ENCODE measurements at places on chromosomes 7 and 10.

DNA sequence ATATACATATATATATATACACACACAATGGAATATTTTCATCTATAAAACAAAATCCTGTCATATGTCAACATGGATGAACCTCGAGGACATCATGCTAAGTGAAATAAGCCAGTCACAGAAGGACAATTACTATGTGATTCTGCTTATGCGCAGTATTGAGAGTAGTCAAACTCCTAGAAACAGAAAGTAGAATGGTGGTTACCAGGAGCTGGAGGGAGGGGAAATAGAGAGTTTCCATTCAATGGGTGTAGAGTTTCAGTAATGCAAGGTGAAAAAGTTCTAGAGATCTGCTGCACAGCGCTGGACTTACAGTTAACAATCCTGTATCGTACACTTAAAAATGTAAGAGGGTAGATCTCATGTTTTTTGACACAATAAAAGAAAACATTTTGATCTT is 181.9 kb downstream of the CDCA7L start:
- no peak for DNase-seq

GRCh38 chr7:2785071-2785500 is 59.0 kb downstream of the GNA12 start:
- DNase-seq = peak; percentile 42

- peak; percentile 28 for DNase-seq
These were observed 7.7 kb downstream of the SLC37A3 start for GRCh38 chr7:140390466-140391190.

- DNase-seq = peak; percentile 65
These were observed 35.9 kb upstream of the AP5Z1 start for GRCh38 chr7:4739528-4739992.

- DNase-seq = no peak
These were observed 18.3 kb downstream of the WDR91 start for GRCh38 chr7:135192914-135193536.

DNA sequence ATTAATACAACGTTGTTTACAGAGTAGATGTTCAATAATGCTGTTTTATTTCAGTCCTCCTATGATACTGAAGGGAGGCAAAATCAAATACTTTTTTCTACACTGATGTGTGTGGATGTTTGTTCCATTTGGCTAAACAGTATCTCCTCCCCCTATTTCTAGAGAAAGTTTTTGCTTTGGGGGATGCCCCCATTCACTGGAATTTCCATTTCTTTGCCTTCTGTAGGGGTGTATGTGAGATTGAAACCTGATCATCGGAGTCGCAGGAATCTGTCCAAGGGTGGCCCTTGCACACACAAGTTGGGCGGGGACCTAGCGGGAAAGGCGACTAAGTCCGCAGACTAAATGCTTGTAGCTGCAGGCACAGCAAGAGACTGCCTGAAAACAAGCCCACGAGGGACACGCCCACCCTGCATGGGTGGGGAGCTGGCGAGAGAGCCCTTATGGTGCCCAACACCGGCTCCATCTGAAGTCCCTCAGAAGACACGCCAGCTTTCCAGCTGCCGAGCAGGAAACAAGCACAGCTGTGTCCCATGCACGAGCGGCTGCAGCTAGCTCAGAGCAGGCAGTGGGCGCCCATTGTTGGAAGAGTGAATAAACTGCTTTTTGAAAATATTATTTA is 58.0 kb downstream of the ESYT2 start:
- no peak for DNase-seq

- DNase-seq = no peak
These were observed 233.3 kb downstream of the LRRN3 start for GRCh38 chr7:111324228-111324627.

DNA sequence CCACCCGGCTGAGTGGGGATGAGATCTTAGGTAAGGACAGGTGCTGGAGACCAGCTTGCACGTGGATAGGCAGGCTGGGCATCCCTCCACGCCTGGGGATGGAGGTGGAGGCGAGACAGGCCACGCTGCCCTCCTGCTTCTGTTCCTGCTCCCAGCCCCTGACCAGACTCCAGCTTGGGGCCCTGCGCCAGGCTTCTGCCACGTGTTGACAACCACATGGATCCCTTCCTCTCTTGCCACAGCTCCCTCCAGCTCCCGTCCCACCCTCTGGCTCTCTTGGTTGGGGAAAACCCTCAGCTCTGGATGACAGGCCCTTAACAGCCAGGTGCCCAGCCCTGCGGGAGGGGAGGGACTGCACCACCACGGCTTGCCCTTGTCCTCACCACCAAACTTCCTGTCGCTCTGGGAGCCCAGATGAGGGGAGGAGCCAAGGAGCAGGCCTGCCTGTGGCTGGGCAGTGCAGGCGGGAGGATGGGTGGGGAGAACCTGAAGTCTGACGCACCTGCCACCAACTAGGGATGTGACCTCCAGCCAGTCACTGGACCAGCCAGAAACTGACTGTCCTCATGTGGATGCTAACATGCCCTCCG is 36.0 kb downstream of the KCNH2 start:
- DNase-seq = peak; percentile 39

DNA sequence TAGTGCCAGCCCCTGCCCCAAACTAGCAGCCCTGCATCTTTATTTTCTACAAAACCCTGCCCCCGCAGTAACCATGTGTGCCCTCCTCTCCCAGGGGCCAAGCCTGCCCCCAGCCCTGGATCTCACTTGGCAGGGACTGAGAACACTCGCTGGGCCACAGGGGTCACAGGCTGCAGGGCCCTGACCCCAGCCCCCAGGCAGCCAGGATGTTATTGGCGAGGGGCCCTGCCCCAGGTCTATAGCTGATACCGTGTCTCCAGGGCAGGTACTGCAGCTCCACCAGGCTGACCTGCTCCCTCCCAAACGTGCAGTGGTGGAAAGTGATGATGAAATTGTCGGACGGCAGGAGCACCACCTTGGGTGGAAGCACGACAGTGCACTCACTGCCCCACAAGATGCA is 35.9 kb upstream of the TUBB8 start:
- no peak for DNase-seq

- DNase-seq = no peak
These were observed 87.3 kb downstream of the CCSER2 start for GRCh38 chr10:84415539-84416244.

GRCh38 chr7:54774785-54775740 is 16.1 kb upstream of the SEC61G start:
- no peak for DNase-seq

DNA sequence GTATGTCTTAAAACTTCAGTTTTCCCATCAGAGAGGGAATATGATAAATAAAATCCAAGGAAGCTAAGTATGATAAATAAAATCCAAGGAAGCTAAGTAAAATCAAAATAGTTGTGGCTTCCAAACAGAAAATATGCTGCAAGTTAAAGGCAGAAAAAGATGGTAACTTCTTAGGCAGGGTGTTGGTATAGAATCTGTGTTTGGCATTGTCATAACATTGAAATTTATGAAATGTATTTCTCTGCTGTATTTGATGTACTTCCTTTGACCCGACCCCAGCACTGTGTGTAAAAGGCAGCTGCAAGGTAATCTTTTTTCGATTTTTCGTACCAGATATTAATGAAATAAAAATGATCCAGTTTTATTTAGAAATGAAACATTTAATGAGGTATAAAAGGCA is 537.2 kb downstream of the TFEC start:
- DNase-seq = no peak

GRCh38 chr10:114879093-114879492 is 57.5 kb downstream of the FHIP2A start:
- DNase-seq = no peak

DNA sequence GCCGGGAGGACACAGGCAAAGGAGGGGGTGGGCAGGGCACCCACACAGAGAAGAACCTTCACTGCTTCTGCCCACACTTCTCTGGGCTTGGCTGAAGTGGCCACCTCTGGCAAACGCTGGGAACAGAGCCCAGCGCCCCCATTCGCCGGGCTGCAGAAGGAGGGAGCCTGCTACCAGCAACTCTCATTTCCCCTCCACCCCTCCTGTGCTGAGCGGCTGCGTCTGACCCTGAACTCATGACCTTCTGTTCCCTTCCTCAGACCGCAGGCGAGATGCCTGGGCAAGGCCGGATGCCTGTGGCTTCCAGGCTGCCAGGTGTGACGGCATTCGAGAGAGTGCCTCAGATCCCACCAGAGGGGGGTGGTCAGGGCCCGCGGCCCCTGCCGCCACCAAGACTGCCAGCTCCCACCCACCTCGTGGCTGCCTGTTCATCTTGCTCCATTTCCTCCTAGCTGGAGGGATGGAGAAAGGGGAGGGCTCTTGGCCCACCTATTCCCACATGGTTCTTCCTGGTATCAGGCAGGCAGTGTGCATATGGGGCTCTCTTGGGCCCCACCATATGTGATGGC is 19.8 kb downstream of the DNAJB12 start:
- DNase-seq = peak; percentile 90

- DNase-seq = peak; percentile 60
These were observed 35.3 kb upstream of the IFRD1 start for GRCh38 chr7:112414855-112415490.

DNA sequence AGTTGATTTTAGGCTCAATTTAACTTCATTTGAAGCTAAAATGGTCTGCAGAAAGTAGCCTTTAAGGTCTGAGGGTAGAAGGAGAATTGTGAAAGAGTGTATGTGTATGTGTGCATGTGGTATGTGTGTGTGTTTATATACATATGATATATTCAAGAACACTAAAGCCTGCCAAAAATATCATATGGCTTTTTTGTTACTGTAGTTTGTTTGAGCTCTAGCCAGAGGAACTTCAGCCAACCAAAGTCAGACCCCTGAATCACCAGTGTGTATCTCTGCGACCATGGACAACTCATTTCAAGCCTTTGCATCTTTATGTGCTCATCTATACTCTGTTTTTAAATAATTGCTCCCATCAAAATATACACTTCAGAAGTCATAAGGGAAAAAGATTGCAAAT is 58.4 kb upstream of the HDAC9 start:
- no peak for DNase-seq

DNA sequence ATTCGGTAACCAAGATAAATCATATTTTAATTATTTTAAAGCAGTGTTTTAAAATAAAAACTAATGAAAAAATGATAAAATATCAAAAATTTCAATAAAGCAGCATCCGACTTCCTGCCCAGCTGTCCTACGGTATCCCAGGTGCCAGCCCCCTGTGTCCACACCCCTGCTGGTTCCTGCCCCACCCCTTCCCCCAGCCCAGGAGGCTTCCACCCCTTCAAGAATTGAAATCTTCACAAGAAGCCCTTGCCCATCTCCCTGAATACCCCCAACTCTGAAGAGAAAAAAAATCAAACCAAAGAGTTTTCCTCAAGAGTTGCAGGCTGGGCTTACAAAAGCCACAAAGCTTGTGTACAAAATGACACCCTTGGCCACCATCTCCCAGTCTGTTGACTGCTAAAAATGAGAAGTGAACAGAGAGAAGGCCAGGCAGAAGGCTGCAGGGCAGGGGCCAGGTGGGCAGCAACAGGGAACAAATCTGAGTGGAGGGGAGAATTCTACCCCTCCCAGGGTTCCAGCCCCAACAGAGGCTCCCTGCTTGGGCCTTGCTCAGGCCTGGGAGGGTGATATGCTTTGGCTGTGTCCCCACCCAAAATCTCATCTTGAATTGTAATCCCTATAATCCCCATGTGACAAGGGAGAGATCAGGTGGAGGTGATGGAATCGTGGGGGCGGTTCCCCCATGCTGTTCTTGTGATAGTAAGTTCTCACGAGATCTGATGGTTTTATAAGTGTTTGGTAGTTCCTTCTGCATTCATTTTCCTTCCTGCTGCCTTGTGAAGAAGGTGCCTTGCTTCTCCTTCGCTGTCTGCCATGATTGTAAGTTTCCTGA is 14.5 kb downstream of the GPRIN2 start:
- no peak for DNase-seq

DNA sequence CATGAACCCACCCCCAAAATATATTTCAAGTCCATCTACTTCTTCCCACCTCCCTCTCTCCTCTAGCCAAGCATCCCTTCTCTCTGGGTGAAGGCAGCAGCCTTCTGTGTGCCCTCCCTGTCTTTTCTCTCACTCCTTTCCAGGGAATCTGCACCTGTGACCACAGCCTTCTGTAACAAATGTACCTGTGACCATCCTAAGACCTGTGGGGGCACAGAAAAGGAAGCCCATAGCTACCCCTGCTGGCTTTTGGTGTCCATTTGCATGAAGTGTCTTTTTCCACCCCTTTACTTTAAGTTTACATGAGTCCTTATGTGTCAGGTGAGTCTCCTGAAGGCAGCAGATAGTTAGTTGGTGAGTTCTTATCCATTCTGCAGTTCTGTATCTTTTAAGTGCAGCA is 2.0 kb upstream of the TBXAS1 start:
- DNase-seq = no peak

GRCh38 chr7:101563943-101564777 is 64.9 kb downstream of the MYL10 start:
- no peak for DNase-seq

- peak; percentile 43 for DNase-seq
These were observed 236.8 kb downstream of the FRMD4A start for GRCh38 chr10:14093730-14094484.

GRCh38 chr10:12691596-12691995 is 309.9 kb downstream of the CCDC3 start:
- DNase-seq = no peak

GRCh38 chr7:20329389-20330238 is 1.1 kb upstream of the ITGB8 start:
- DNase-seq = peak; percentile 85

DNA sequence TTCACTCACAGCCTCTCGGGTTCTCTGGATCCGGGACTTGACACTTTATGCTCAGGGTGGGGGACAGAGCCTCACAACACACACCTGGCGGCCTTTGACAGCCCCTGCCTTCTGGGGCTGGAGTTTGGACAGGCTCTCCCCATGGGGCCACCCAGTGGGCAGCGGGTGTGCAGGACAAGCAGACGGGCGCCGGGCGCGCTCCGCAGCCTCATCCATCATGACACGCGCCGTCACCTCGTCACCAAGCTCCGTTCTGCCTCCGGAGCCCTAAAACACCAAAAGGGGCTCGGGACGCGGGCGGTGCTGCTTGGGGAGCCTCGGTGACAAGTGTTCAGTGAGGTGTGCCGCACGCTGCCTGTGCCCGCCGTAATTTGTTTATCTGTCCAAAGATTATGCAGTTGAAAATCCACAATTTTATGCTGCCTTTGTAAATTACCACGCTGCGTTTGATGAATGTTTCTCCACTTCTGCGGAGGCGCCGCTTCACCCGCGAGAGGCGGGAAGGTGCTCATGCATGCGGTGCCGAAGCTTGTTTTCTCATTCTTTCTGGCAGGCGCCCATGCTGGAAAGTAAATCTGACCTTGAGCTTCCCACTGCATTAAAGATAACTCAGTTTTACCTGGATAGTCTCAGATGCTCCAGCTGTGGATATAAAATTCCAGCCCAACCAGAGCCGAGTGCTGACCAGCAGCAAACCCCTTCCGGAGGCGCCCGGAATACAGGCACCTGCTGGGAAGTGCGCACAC is 6.2 kb downstream of the NKX6-2 start:
- DNase-seq = no peak
